ENCODE measurements at places on chromosomes 7 and 10.

- DNase-seq: no peak
Measured at GRCh38 chr7:5278766-5279165, 4.0 kb upstream of the SLC29A4 start.

GRCh38 chr10:132375116-132375794 lies 21.7 kb upstream of the PWWP2B start:
- DNase-seq: no peak

DNA sequence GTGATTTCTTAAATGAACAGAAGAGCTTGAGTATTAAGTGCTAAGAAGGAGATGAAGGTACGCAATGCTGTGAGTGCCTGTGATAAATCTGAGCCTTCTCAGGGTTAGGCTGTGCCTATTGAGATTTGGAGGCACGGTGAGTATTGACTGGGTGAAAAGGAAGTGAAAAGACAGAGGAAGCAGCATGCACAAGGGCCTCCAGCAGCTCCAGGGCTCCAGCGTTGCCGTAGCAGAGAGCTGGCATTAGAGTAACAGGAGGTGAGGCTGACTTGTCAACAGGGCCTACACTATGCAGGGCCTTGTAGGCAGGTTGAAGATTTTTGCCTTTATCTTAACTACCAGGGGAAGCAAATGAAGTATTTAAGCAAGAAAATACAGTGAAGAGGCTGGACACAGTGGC lies 54.1 kb upstream of the PDCD4 start:
- DNase-seq: no peak

DNA sequence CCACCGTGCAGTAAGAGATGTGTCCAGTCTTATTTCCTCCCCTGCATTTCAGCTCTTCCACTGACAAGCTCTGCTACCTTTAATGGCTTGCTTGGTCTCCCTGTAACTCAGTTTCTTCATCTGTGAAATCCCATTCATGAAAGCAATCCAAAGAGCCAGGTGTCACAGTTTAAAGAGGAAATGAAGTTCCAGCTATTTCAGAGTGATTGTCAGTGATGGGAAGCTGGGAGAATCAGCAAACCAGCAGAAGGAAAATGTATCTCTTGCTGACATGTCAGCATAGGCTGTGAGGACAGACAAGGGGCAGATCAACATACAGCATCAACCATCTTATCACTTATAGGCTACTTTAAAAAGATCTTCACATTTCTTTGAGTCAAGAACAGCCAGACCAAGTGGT lies 445.3 kb downstream of the ADRA2A start:
- no peak for DNase-seq

- no peak for DNase-seq
Measured at GRCh38 chr7:2110610-2111396, 121.9 kb downstream of the MAD1L1 start.

DNA sequence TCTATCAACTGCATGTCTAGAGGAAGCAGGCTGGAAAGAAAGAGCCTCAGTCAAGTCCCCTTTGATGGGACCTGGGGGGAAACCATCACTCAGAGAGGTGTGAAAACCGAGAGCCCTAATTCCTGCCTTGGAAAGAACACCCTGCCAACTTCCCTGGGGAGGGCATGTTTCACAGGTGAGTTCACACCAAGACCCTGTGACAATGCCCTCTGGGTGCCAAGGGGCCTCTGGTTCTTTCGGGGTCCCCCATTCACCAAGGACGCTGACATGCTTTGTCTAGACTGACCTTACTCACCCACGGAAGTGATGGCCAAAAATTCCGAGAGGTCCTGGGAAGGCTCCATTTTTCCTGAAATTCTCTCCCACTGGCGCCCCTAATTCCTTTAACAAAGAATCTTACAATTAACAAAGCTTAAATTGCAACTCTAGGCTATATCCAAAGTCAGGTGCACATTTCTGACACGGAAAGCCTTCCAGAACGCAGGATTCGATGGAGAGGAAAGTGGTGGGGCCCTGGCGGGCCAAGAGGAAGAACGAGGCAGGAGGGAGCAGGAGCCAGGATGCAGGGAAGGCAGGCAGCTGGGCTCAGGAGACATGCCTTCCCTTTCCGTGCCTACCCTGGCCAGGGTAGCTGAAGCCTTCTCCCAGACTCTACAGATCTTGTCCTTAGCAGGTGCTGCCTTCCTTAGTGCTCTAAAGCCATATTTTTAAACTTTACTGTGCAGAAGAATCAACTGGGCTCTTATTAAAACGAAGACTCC lies 23.7 kb downstream of the VSTM4 start:
- DNase-seq: no peak

All from stimulated activated CD4-positive, alpha-beta T cell treated with anti-CD3 and anti-CD28 coated beads, Interleukin-15, amount 100 ng/mL, for 24 hours (primary cell).